Inflammatory macrophage (primary cell): ENCODE measurements at places on chromosomes 7 and 10.

- no peak for DNase-seq
Observed at GRCh38 chr10:110793886-110794285, 77.8 kb upstream of the PDCD4 start.

DNA sequence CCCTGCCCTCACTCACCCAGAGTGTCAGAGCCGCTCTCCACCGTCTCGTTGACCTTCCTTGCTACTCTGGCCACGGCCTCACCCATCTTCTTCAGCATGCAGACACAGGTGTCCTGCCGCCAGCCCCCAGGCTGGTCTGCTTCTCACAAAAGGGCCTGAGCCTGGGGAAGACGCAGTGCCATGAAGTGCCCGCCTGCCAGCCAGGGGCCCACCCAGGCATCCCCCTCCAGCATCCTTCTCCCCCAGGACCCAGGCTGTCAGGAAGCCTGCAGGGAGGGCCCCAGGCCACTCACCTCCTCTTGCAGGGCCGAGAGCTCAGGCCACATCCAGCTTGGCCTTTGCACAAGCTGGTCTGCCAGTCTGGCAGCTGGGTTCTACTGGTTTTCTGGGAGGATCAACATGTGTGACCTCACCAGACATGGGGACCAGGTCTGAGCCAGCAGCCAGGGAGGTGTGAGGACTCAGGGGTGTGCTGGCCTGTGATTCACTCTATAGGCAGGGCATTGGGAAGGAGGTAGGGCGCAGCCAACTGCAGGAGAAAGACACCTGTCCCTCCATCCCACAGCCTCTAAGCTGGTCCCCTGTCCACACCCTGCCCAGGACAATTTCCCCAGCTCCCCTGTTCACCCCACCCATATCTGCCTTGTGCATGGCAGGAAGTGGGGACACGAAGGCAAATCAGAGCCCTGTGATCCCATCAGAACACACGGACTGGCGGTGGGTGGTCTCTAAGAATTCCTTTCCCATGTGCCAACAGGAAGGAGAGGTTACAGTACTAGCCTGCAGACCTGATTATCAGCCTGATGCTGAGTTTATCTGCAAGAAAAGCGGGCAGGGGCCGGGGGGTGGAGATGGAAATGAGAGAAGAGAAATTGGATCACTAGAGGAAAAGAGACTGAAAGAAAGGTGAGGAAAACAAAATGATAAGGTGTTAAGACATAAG lies 5.7 kb downstream of the LRRC20 start:
- no peak for DNase-seq

- DNase-seq: no peak
Observed at GRCh38 chr10:124993736-124994451, 52.0 kb downstream of the ZRANB1 start.

- no peak for DNase-seq
Observed at GRCh38 chr7:1098243-1099153, 10.6 kb downstream of the GPER1 start.

DNA sequence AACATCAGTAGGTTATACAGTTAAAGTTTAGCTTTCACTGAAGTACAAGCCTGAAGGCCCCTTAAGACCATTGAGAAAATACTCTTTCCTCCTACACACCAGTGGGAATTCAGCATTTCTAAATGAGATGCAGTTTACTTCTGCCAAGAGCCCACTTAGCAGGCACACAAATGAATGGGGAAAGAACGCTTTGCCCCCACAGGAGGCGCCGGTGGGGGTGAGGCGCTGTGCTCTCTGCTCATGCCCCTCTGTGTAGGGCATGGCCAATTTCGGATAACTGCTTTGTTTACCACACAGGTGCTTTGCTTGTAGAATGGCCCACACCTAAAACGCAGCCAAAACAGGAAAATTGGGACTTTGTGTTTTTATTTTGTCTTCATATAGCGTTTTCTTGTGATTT lies 15.9 kb upstream of the LAT2 start:
- DNase-seq: no peak
